ENCODE measurements at places on chromosomes 7 and 10.
A peak's percentile ranks its signal among the peaks of the same experiment; 100 is the strongest.

GRCh38 chr10:48885376-48885775, 54.3 kb downstream of the LRRC18 start:
- DNase-seq, result peak; percentile 27

GRCh38 chr7:2567679-2568278, 9.0 kb downstream of the IQCE start:
- peak; percentile 51 for DNase-seq

DNA sequence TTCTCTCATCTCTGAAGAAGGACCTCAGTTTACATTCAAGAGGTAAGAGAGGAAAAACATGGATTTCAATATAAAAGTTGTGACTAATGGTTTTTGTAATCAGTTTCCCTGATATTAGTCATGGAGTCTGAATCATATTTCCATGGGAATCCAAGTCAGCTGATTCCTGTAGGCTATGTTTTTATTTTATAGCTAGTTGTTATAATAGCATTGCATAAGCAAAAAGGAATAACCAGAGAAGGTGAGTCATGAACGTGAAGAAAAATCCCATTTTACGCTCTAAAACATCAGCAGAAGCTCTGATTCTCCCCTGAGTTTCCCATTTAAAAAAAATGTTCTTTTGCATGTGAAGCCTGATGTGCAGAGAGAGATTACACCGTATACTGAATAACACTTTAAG, 299.3 kb downstream of the SFMBT2 start:
- DNase-seq, result peak; percentile 21

GRCh38 chr10:89091496-89091895, 100.9 kb downstream of the FAS start:
- no peak for DNase-seq

GRCh38 chr7:132942701-132943100, 139.2 kb downstream of the CHCHD3 start:
- DNase-seq, result no peak

GRCh38 chr7:137731436-137731835, 115.3 kb downstream of the DGKI start:
- DNase-seq, result peak; percentile 12

DNA sequence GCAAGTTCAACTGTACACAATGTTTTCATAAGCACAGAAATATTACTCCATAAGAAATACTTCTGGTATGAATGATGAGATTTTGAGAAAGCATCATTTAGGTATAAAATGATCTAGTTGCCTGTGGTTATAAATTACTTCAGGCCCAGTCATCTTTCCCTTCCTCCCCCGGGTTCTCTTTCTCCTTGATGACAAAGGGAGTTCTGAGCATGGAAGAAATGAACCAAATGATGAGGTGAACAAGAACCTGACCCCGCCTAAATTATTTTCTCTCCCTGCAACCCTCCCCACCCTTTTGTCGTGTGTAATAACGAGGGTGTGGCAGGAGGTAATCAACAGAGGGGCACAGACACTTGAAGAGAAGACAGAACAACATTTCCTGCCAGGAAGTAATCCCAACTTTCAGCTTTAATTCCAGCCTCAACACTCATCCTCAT, 319.6 kb upstream of the SP8 start:
- DNase-seq, result no peak

GRCh38 chr7:100467638-100468373, 3.7 kb upstream of the SPACDR start:
- no peak for DNase-seq

DNA sequence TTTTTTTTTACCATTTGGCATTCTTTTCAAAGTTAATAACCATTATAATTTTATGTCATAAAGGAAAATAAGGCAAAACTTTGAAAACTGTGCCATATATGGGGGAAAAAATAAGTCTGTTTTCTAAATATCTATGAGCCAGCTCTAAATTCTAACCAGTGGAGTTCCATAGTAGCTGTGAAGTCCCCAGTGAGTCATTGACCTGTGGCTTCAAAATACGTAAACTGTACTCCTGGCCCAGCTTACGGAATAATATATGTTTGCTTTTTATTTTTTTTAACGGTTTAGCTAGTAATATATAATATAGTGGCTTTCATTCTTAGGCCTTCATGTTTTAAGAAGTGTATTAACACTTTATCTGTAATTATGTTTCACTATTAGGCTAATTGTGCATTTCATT, 20.5 kb downstream of the ZRANB1 start:
- peak; percentile 66 for DNase-seq

GRCh38 chr7:85396676-85397075, 209.8 kb upstream of the SEMA3D start:
- DNase-seq, result no peak

DNA sequence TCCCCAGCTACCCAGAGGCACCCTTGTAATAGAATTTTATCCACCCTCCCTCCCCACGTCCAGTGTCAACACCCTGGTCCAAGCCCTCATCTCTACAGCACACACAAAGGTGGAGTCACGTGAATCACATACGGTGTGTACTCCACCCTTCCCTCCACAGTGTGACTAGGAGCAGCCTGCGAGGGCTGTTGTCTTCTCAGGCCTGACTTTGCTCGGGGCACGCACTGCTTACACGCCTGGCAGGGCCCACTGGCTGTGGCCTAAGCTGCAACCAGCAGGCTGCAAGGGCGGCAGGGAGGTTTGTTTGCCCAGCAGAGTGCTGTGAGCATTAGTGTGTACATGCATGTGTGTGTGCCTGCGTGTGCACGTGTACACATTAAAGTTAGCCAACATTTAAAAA, 93.7 kb downstream of the COBL start:
- DNase-seq, result no peak

GRCh38 chr10:119030421-119031250, 1.1 kb downstream of the NANOS1 start:
- DNase-seq, result peak; percentile 71

DNA sequence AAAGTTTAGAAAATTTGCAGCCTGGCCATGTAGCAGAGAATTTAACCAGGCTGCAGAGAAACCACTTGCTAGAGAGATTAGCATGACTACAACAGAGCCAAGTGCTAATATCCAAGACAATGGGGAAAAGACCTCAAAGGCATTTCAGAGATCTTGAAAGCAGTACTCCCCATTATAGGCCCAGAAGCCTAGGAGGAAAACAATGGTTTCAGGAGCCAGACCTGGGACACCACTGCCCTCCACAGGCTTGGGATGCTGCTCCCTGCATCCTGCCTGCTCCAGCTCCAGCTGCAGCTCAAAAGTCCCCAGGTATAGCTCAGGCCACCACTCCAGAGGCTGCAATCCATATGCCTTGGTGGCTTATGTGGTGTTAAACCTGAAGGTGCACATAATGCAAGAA, 101.5 kb upstream of the TMEM72 start:
- DNase-seq, result peak; percentile 53

GRCh38 chr7:744854-745430, 17.9 kb upstream of the PRKAR1B start:
- DNase-seq, result no peak

- peak; percentile 53 for DNase-seq
Measured at GRCh38 chr10:88557658-88558057, 25.5 kb downstream of the RNLS start.

- no peak for DNase-seq
Measured at GRCh38 chr7:92854501-92855238, 18.3 kb upstream of the CDK6 start.

DNA sequence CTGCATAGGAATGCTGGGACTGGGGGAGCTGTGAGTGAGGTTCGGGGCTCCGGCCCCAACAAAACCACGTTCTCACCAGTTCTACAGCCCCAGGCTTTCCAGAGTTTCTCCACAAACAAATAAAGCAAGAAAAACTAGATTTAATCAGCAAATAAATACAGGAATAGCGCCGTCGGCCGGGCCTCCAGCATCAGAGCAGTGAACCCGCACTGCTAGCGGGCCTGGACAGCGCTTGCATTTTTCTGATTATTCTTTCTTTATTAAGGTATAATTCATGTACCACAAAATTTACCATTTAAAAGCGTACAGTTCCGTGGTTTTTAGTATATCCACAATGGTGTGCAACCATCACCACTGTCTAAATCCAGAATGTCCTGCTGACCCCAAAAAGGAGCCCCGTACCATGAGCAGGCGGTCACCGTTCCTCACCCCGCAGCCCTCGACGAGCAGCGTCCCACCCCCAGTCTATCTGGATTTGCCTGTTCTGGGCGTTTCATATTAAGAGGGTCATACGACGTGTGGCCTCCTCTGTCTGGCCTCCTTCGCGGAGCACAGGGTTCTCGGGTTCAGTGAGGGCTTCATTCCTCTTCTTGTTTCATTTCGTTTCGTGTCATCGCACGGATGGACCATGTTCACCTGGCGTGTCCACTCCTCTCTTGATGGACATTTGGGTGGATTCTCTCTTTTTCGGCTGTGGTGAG, 35.5 kb upstream of the FOXL3 start:
- DNase-seq, result no peak

GRCh38 chr10:81875467-81876252, 666 bp downstream of the NRG3 start:
- no peak for DNase-seq

GRCh38 chr10:105727131-105727530, 1086.0 kb downstream of the SORCS3 start:
- DNase-seq, result no peak

- DNase-seq, result no peak
Measured at GRCh38 chr7:35533902-35534301, 161.0 kb downstream of the HERPUD2 start.

DNA sequence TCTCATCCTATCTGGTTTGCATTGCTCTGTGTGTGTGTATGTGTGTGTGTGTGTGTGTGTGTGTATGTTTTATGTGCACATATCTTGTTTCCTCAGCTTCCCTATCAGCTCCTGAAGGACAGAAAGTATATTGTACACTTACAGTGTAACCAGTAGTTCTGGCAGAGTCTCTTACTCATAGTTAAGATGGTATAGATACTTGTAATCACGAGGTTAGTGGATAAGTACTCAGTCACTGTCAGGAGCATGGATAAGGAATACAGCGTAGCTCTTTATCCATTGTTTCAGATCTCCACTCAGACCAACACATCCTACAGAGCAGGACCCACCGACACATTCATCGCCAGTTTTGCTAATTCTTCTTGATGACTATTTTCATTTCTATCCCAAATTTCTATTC, 275.0 kb downstream of the TSPAN12 start:
- DNase-seq, result peak; percentile 12

GRCh38 chr7:106757846-106758245, 96.9 kb upstream of the CCDC71L start:
- no peak for DNase-seq

DNA sequence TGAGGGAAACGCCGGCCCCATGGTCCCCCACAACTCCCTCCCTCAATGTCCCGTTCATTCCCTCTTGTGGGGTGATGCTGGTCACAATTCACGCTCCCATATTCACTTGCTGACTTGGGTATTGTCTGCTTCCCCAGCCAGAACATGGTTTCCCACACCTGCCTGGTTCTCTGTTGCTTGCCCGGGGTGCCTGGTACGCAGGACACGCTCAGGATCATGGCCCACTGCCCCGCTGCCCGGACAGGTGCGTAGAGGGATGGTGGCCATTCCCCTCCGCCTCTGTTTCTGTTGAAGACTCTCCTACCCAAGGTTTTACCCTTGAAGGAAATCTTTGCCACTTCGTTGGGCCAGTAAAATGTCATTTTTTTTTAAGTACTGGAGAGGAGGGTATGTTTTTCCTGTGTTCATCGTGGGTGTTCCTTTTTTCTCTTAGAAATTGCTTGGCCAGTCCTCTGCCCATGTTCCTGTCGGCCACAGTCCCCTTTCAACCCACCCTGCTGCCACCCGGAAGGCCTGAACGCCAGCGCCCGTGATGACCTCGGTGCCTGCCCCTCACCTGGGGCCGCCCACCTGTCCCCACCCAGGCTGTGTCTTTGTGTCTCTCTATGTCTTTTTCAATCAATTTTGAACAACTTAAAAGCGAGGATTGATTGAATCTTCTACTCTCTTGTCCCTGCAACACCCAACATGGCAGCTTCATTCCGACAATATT, 38.2 kb downstream of the FOXL3 start:
- DNase-seq, result no peak

- no peak for DNase-seq
Measured at GRCh38 chr10:28738200-28738599, 60.9 kb downstream of the BAMBI start.

- DNase-seq, result peak; percentile 52
Measured at GRCh38 chr7:137961200-137962177, 40.4 kb downstream of the CREB3L2 start.

- peak; percentile 98 for DNase-seq
Measured at GRCh38 chr10:113073549-113074189, 123.6 kb downstream of the TCF7L2 start.

GRCh38 chr7:103894656-103895596, 94.5 kb downstream of the RELN start:
- no peak for DNase-seq

GRCh38 chr7:127536741-127537140, 48.7 kb downstream of the GCC1 start:
- no peak for DNase-seq

All from ELR (cell line).